ENCODE measurements at places on chromosomes 7 and 10.

DNA sequence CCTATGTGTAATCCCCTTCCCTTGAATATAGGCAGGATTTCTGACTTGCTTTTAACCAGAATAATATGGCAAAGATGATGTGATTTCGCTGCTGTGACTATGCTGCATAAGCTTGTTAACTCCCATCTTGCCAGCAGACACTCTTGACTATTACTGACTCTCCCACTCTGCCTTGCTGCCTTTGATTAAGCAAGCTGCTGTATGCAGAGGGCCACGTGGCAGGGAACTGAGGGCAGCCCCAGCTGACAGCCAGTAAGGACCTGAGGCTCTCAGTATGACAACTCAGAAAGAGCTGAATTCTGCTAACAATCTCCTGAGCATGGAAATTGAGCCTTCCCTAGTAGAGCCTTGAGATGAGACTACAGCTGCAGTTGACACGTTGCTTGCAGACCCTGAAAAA is 279.4 kb upstream of the CACNA2D1 start:
- no peak for DNase-seq

GRCh38 chr10:16458166-16458955 is 21.6 kb downstream of the PTER start:
- DNase-seq, result no peak

DNA sequence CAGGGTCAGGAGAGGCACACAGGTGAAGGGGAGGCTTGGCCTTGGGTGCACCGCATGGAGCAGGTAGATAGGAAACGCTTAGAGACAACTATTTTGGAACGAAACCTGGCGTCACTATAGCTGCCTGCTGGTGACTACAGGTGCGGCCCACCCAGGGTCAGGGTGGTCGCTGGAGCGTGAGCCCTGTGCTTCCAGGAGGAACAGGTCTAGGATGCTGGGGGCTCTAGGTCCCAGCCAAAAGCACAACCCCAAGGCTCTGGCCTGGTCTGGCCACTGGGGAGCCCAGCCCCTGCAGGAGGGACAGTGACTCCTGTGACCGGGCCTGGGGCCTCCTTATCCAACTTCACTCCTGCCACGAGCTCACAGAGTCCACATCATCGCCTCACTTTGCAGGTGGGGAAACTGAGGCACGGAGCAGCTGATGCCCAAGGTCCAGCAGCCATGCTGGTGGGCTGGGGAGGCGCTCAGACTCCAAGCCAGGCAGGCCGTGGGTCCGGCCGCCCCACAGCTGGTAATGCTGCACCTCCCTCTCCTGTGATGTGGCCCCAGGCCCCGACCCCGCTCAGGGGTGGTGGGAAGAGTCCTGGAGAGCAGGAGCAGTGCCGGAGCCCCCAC is 9.0 kb downstream of the LFNG start:
- peak; percentile 18 for DNase-seq

GRCh38 chr10:74419958-74420375 is 268.9 kb downstream of the ADK start:
- peak; percentile 46 for DNase-seq

DNA sequence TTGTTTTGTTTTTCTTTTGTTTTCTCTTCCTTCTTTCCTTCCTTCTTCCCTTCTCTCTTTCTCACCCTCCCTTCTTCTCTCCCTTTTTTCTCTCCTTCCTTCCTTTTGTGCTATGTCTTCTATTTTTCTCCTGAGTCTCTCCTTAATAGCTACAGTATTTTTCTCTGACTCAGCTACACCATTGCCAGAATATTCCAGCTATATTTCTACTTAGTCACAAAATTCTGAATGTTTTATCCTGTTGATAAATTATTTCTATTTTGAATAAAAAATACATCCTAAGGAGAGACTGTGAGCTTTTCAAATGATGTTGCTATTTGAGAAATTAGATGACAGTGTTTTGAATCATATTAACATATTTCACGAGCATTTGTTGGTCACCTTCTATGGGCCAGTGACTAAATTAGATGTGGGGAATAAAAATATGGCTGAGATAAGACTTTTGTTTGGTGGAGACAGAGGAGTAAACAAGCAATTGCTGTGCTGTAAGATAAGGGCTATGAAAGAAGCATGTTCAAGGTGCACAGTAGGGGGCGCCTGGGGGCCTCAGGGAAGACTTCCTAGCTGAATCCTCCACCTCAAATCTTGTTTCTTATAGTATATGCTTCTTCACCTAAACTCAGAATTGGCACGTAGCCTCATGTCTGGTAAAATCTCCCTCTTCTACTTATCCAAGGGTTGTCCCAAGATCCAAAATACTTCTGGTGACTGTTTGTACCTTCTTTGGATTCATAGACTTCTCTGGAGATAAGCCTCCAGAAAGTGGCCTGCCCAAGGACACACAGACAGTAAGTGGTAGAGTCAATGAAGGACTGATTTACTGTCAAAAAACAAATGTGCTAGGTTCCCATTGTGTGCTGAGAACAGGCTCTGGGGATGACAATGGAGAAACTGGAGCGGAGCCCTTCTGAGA is 115.5 kb upstream of the CREB5 start:
- no peak for DNase-seq

- peak; percentile 54 for DNase-seq
Observed at GRCh38 chr7:117010375-117011133, 57.3 kb downstream of the ST7 start.

GRCh38 chr10:121409466-121410104 is 188.7 kb downstream of the FGFR2 start:
- no peak for DNase-seq

- no peak for DNase-seq
Observed at GRCh38 chr10:9291081-9291480, 1236.6 kb downstream of the GATA3 start.

GRCh38 chr7:119256446-119257131 is 1016.4 kb upstream of the KCND2 start:
- no peak for DNase-seq

DNA sequence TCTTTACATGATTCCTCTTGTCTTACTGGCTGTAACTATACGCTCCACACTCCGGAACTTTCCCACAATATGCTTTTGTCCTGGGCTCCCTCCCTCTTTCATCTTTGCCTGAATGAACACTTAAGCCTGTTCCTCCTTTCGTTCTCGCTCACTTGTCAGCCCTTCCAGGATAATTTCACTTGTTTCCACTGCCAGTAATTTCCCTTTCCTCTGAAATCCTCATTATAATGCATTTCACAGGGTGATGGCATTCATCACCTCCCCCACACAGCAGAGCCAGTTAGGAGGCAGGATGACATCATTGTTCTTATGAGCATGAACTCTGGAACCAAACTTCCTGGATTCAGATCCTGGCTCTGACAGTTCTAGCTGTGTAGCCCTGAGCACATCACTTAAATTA is 372.6 kb downstream of the GPR158 start:
- no peak for DNase-seq

GRCh38 chr10:62018131-62018911 is 116.8 kb downstream of the ARID5B start:
- DNase-seq, result no peak

GRCh38 chr7:82697897-82698296 is 254.3 kb upstream of the CACNA2D1 start:
- no peak for DNase-seq

DNA sequence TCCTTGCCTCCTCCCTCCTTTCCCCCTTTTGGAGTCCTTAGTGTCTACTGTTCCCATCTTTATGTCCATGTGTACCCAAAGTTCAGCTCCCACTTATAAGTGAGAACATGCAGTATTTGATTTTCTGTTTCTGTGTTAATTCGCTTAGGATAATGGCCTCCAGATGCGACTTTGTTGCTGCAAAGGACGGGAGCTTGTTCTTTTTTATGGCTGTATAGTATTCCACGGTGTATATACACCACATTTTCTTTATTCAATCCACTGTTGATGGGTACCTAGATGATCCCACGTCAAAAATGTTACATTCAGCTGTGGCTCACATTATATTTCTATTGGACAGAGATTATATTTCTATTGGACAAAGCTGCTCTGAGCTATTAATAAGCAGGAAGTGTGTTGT is 24.4 kb upstream of the SEPHS1 start:
- no peak for DNase-seq

DNA sequence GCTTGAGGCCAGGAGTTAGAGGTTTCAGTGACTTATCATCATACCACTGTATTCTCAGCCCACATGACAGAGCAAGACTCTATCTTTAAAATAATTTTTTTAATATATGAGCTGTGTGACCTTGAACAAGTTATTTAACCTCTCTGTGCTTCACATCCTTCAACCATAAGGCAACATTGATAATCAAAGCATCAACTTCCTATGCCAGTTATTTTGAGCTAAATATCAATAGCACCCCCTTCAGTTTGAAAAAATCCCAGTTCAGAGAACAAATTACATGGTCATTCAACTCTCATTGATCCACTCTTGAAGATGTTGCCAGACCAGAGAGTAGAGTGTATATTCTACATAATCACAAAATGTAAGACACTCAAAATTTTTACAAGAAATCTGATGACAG is 53.0 kb downstream of the ASNS start:
- no peak for DNase-seq

DNA sequence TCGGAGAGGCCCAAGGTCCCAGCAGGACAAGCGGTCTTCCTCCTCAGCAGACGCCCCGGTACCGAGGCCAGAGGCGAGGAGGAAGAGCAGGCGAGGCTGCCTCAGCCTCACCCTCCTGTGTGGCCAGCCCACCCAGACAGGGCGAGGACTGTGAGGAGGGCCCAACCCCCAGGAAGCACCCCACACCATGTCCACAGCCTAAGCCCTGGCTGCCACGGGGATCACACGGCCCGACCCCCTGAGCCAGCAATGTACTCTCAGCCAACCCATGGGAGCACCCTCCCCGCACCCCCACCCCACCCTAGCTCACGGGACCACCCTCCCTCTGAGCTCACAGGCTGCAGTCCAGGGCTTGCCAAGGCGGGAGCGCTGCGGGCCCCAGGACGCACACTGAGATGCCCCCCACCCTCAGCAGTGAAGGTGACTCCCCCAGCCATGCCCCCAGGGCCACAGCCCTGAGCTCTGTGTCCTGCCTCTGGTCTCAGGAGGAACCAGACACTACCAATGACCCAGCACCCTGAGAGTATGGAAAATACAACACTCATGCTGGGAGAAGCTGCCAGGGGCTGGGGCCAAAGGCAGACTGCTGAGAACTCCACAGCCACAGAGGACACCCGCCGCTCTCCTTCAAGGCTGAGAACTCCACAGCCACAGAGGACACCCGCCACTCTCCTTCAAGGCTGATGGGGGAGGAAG is 93.6 kb downstream of the MAD1L1 start:
- DNase-seq, result no peak

Measured in GM06990 (cell line).